Activated naive CD4-positive, alpha-beta T cell (primary cell): ENCODE measurements at places on chromosomes 12 and 14.

DNA sequence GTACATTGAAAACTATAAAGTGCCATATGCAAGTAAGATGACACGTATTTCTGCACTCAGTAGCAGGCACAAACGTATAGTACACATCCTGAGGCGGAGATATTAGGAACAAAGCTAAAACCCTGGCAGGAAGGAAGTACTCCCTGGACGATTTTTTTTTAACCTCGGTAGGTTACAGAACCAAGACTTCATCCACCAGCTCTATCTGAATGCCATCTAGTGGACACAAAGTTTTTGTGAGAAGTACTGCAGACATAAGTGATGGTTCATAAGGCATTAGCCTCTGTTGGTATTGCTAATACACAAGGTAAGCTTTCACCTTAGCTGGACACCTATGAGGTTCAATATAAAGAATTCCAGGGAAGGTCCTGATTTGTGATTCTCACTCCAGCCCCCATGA is 83.0 kb upstream of the CCDC196 start:
- DNase-seq, result no peak

DNA sequence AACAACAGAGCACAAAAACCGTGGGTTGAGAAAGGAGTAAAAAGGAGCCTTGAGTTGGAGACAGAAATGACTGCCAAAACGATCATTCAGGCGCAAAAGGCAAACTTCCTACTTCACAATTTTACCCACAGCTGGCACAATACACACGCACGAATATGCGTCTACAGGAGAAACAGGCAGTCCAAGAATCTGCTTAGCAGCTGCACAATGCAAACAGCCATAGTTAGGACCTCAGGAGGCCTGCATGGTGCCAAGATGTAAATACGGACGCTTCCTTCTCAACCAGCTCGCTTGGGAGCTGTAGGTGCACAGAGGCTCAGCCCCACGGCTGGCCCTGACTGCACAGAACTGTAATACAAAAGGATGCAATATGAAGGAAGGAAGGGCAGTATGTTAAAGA is 250.1 kb upstream of the CAND1 start:
- no peak for DNase-seq

- no peak for DNase-seq
These were observed 2.3 kb upstream of the SLC22A17 start for GRCh38 chr14:23354990-23355389.

DNA sequence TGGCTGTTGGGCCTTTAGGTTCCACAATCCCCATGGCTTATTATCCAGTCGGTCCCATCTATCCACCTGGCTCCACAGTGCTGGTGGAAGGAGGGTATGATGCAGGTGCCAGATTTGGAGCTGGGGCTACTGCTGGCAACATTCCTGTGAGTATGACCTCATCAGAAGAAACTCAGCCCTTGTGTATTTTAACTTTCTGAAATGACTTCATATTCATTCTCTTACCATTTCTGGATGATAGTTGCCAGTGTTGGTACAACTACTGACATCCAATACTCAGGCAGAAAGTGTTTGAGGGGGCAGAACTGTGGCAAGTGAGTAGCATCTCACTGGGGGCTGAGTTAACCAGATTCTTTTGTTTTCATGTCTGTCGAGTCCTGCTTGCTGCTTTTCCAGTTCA is 2.3 kb downstream of the DAZAP2 start:
- DNase-seq, result no peak

DNA sequence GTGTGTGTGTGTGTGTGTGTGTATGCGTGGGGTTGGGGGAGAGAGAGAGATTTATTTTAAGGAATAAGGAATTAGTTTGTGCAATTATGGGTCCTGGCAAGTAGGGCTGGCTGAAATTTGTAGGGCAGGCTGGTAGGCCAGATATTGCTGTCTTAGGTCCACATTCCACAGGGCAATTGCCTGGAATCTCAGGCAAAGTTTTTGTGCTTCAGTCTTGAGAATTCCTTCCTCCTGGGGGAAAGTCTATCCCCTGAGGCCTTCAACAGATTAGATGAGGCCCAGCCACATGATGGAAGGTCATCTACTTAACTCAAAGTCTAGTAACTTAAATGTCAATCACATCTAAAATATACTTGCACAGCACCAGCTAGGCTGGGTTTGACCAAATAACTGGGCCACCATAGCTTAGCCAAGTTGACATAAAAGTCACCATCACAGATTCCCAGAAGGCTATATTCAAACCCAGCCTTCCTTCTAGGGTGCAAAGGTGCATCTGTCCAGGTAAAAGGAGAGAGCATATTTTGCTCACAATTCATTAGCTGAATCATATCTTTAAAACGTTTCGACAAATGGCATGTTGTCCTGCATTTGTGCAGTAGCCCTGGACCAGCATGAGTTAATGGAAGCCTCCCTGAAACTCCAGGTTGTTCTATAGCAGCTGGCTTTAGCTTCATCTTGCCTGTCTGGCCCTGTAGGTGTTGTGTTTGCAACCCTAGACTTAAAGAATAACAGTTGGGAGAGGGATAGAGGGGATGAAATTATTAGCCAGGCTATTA is 63.1 kb downstream of the C14orf132 start:
- no peak for DNase-seq

GRCh38 chr12:27869567-27869966 is 89.5 kb upstream of the MANSC4 start:
- DNase-seq, result no peak

GRCh38 chr12:90106568-90106967 is 397.9 kb upstream of the ATP2B1 start:
- DNase-seq, result no peak

DNA sequence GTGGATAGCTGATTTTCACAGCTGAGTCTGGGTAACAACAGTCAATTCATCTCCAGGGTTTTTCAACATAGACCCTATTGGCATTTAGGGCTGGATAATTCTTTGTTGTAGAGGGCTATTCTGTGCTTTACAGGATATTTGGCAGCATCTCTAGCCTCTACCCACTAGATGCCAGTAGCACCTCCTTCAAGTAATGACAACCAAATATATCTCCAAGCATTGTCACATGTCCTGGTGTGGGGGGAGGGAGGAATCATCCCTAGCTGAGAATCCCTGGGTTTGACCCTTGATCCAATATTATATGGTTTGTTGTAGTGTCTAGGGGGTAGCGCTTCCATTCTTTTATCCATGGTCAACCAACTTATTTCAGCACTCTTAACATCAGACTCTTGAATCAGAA is 157.2 kb downstream of the ANO4 start:
- DNase-seq, result no peak
